ENCODE measurements at places on chromosomes 6 and 20. TPM values are rescaled to one million over a fixed set of nuclear protein-coding genes. Genes with fewer than 3 reads are reported as not detected.

Gene C2
- 0.07 TPM for total RNA-seq

DNA sequence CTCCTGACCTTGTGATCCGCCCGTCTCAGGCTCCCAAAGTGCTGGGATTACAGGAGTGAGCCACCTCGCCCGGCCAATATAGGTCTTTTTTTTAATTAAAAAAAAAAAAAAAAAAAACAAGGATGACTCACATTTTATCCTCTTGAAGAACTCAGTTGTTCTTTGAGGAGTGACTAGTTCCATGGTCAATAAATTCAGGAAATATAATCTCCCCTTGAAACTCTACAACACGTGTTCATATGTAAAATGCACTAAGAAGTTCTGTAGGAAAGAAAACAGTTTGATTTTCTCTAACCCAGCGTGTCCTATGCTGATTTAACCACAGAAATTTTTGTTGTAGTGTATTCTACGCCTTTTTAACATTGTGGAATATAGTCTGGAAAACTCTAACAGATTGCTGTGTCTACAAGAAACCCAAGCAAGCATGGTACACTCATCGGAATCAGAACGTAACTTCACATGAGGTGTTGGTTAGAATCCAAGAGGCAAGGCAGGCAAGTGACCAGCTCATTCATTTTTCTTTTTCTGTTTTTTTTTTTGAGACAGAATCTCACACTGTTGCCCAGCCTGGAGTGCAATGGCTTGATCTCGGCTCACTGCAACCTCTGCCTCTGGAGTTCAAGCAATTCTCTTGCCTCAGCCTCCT is 79.0 kb upstream of the ZNF217 start:
- DNase-seq = peak; percentile 70

Gene HSPA12B
- 0.08 TPM for total RNA-seq

GRCh38 chr6:44044940-44045671 is 82.1 kb downstream of the MRPL14 start:
- DNase-seq = no peak

Gene TP53INP2
- total RNA-seq = 19.9 TPM

Gene ENPP3
- total RNA-seq = not detected
